ENCODE measurements at places on chromosomes 2 and 18. TPM values are rescaled to one million over a fixed set of nuclear protein-coding genes. Genes with fewer than 3 reads are reported as not detected.
A peak's percentile ranks its signal among the peaks of the same experiment; 100 is the strongest.

DNA sequence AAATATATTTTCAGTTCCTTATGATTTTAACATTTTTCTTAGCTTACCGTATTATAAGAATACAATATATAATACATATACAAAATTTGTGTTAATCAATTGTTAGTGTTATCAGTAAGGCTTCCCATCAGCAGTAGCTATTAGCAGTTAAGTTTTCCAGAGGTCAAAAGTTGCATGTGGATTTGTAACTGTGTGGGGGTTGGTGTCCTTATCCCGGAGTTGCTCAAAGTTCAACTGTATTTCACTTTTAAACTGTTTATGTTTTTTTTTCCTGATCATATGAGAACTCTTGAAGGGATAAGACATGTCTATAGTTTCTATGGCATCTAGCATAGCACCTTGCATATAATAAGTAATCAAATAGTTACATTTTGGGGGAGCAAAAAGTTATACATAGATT, 11.9 kb upstream of the MFSD6 start:
- no peak for DNase-seq

GRCh38 chr2:239195992-239196391, 204.8 kb downstream of the HDAC4 start:
- DNase-seq, result no peak

GRCh38 chr2:105754994-105755393, 10.3 kb downstream of the NCK2 start:
- DNase-seq, result no peak

DNA sequence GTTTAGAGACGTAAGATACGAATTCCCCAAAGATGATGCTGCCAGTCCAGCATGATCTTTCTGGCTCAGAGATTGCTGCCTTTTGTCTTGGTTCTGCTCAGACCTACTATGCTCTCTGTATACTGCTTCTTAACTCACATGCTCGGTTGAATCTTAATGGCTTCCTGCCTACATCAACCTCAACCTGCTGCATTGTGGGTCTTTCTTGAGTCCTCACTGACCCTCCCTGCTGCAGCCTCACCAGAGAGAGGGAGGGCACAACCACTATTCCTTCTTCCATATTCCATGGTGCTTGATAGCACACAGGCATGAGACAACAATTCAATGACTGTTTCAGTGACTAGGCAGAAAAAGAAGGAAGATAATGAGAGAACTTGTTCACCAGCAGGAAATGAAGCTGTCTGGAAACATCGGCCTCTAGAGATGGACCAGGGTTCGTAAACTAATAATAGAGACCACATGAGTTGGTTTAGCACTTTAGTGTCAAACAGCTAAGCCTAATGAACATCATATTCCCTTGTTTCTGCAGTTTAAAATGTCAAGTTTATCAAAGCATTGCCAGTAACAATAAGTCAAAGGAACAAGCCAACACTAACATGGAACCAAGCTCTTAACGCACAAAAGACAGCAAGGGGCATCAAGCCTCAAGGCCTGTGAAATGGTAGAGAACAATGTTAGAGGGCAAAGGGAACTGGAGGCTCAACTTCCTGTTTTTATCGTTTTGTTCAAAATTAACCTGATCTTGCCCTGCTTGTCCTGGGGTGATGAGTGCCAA, 333.9 kb downstream of the PDE11A start:
- no peak for DNase-seq

GRCh38 chr2:170029551-170029950, 148.4 kb upstream of the MYO3B start:
- no peak for DNase-seq

DNA sequence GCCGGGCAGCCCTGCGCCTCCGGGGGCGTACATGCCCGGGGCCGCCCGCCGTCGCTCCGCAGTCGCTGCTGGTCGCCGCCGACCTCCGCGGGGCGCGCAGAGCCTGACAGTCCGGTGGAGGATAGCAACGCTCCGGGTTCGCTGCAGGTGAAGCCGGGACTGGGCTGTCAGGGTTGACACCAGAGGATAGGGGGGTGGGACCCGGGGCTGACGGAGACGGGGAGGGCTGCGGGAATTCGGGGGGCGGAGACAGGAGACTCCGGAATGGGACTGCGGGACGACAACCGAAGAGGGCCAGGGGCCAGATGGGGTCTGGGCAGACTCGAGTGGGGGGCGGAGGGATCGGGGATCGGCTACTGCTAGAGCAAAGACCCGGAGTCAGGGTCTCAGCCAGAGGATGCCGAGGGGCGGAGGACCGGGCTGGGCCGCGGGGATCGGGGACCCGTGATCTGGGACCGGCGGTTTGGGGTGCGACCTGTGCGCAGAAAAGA, 403 bp downstream of the TMEM127 start:
- DNase-seq, result peak; percentile 58

DNA sequence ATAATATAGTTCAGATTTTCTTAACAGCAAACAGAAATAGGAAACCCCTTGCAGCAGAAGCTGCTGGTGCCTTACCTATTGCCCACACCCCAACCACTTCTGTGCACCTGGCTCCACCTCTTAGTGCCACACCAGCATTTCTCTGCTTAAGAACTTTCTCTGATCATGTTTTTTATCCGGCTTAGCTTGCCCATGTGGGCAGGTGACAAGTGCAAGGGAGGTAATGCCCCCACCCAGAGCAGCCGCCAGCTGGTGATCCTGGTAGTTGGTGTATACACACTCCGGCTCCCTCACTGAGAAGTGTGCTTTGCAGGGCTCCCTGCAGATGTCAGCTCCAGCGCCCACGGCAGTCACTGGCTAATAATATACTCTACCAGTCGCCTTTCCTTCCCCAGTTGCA, 126.3 kb downstream of the ALPK2 start:
- no peak for DNase-seq

DNA sequence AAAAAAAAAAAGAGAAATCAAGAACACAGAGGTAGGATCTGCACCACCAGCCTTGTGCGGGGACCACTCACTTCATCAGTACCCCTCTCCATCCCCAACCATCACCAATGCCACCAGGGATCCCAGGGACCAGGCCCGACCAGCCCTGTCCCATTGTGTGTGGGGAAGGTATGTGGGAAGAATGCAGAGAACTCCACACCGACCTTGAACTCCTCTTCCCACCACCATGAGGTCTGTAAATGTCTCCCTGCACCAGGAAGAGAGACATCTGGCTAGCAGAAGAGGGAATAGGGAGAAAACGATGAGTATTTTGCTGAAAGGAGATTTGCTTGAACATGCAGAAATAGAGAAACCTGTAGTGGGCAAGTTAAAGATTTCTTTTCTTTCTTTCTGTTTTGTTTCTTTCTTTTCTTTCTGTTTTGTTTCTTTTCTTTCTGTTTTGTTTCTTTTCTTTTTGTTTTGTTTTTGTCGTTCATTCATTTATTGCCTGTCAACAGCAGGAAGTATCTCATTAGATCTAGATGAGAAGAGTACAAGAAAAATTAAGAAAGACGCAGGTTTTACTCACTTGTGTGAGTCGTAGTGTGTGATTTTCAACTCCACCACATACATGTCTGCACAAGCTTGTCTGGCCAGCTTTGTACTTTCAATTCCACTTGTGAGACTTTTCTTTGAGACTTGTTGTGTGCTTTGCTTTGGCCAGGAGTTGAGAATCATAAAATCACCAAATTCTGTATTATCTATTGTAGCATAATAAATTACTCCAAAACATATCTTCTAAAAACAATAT, 179.8 kb upstream of the HAAO start:
- no peak for DNase-seq

The NYAP2 gene
- not detected for total RNA-seq

GRCh38 chr2:218065239-218066006, 3.6 kb upstream of the RUFY4 start:
- no peak for DNase-seq

The DNPEP gene
- total RNA-seq, result 81.0 TPM

The SEPTIN2 gene
- 173 TPM for total RNA-seq

The ITGB6 gene
- total RNA-seq, result not detected

The CYP27C1 gene
- total RNA-seq, result not detected

The GALR1 gene
- not detected for total RNA-seq

GRCh38 chr2:237227592-237228280, 142.0 kb downstream of the COPS8 start:
- DNase-seq, result peak; percentile 54

DNA sequence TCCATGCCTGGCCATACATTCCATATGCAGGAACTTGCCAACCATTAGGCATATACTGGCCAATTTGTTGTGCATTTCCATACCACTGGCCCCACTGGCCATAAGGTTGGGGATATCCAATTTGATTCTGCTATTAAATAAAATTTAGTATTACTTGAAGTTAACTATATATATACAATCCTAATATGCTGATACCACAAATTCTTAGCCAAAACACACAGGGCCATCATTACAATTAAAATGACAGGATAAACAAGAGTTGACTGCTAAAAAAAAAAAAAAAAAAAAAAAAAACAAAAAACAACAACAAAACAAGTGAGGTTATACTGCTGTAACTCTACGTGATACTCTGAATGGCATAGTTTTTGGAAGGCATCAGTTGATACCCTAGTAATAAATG, 23.5 kb upstream of the C2orf42 start:
- DNase-seq, result no peak

GRCh38 chr2:1696472-1696871, 47.8 kb downstream of the PXDN start:
- no peak for DNase-seq

- no peak for DNase-seq
Measured at GRCh38 chr2:19300961-19301360, 57.5 kb downstream of the OSR1 start.

The GAREM1 gene
- total RNA-seq, result not detected

DNA sequence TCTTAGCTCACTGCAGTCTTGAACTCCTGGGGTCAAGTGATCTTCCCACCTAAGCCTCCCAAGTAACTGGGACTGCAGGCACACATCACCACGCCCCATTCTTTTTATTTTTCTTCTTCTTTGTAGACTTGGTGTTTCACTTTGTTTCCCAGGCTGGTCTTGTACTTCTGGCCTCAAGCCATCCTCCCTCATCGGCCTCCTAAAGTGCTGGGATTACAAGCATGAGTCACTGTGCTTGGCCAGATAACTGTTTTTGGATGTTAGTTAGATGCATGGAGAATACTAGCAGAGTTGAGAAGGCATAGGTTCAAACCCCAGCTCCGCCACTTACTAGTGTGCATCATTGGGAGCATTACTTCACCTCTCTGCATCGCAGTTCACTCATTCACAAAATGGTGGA, 88.3 kb downstream of the TXNL1 start:
- DNase-seq, result no peak

The ECEL1 gene
- total RNA-seq, result 0.23 TPM

- no peak for DNase-seq
Measured at GRCh38 chr2:72914206-72914559, 3.1 kb upstream of the EMX1 start.

DNA sequence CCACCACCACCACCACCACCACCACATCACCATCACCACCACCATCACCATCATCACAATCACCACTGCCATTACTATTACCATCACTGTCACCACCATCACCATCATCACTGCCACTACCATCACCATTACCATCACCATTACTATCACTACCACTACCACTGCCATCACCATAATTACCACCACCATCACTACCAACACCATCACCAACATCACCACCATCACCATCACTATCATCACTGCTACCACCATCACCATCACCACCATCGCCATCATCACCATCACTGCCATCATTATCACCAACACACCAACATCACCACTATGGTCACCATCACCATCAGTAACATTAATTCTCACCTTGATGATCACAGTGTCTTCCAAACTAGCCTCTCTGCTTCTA, 291.4 kb downstream of the TGIF1 start:
- no peak for DNase-seq
